Stimulated activated CD8-positive, alpha-beta memory T cell treated with anti-CD3 and anti-CD28 coated beads, Interleukin-7, amount 100 ng/mL, for 24 hours (primary cell): ENCODE measurements at places on chromosomes 3 and 15.

DNA sequence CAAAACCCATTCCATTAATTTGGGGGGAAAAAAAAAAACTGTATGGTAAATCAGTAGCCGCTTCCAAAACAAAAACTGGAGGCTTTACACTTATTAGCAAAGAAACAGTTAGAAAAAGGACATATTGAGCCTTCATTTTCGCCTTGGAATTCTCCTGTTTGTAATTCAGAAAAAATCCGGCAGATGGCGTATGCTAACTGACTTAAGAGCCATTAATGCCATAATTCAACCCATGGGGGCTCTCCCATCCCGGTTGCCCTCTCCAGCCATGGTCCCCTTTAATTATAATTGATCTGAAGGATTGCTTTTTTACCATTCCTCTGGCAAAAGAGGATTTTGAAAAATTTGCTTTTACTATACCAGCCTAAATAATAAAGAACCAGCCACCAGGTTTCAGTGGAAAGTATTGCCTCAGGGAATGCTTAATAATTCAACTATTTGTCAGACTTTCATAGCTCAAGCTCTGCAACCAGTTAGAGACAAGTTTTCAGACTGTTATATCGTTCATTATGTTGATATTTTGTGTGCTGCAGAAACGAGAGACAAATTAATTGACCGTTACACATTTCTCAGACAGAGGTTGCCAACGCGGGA lies 9.4 kb upstream of the RPL24 start:
- DNase-seq: no peak

DNA sequence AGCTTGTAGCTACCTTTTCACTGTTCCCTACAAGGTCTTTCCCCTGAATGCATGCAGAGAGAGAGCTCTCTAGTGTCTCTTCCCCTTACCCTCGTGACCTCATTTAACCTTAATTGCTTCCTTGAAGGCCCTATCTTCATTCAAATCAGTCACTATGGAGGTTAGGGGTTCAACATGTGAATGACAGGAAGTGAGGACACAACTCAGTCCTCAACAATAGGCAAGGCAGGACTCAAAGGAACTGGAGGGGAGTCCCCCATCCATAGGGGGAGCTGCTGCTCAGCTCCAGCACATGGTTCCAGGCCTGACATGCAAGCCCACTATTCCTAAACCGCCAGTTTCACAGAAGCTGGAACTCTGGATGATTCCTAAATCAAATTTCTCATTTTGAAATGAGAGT lies 33.8 kb upstream of the GYG1 start:
- no peak for DNase-seq

GRCh38 chr3:108497271-108497670 lies 13.1 kb downstream of the MYH15 start:
- no peak for DNase-seq

DNA sequence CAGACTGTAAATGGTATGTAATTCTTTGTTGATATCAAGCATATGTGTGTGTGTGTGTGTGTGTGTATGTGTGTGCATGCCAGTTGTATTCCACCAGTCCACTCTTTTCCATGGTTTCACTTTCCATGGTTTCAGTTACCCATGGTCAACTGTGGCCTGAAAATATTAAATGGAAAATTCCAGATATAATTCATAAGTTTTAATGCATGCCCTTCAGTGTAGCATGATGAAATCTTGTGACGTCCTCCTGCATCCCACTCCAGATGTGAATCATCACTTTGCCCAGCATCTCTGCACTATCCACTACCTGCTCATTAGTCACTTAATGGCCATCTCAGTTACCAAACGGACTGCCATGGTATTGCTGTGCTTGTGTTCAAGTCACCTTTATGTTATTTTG lies 215.9 kb downstream of the GBE1 start:
- no peak for DNase-seq

DNA sequence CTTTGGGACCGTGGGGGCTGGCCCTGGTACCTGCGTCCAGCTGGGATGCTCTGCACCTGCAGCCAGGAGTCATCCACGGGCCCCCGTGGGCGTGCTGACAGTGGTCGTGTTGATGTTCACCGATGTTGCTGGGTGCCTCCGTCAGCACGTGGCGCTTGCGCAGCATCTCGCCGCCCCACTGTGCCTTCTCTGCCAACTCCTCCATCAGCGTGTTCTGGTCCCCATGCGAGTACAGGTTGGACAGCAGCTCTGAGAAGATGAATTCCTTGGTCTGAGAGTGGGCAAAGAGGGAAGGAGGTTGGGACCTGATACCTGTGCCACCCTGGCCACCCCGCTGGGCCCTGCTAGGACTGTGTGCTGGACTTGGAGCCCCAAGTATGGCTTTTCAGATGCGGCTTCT lies 61.4 kb downstream of the ADAMTS7 start:
- DNase-seq: no peak

GRCh38 chr3:150741497-150742140 lies 21.4 kb downstream of the SIAH2 start:
- DNase-seq: no peak

DNA sequence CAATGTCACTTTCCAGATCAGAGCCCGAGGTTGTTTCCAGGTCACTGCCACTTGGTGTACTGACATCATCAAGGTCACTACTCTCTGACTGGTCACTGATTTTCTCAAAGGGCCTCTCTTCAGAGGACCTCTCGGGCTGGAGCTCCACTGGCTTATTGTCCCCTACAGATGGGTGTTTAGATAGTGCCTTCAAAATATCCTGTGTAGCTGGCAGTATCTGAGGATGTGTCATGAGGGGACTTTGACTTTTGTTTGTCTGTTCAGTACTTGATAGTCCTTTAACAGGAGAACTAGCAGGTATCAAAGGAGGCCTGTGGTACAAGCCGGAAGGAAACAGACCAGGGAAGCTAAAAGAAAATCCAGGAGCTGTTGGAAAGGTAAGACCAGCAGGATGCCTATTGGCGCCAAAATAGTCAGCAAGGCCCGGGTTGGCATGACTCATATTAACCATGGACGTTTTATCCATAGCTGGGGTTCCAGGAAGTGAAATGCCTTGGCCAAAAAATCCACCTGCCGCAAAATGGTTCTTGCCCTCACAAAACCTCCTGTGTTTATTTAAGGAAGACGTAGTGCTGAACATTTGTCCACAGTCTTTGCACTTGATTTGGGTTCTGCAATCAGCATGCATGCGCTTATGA lies 547.3 kb downstream of the MECOM start:
- DNase-seq: no peak

DNA sequence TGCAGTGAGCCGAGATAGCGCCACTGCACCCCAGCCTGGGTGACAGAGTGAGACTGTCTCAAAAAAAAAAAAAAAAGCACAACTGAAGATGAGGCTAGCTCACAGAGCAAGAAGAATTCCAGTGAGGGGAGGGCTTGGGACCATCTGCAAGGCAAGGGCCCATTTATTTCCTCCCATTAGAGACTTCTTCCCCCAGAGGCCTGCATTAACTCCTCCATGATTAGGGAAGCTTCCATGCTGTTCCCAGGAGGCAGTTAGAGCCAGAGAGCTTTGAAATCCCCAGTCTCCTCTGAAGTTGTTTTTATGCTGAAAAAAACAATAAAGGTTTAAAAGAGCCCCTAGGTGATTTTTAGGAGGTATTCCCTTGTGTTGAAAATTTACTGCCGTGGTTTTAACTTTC lies 54.3 kb upstream of the ADCY5 start:
- DNase-seq: no peak

DNA sequence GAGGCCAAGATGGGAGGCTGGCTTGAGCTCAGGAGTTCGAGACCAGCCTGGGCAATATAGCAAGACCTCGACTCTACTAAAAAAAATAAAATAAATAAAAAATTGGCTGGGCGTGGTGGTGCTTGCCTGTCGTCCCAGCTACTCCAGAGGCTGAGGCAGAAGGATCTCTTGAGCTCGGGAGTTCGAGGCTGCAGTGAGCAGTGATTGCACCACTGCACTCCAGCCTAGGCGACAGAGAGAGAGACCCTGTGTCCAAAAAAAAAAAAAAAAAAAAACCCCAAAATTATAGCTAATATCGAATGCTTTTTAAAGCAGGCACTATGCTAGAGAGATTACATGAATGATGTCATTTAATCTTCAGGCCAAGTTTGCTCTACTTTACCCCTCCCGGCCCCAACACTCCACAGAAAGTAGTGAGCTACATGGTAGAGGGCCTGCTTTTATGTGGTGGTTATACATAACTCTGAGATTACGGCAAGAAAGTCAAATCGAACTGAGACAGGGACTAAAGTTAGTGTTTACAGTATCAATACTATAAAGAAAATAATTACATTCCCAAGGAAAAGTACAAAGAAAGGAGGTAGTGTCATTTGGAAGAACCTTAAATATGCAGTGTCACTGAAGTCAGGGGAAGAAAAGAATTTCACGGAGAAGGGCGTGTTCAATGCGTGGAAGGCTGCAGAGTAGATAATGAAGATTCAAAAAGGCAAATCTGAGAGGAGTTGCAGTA lies 1.1 kb downstream of the ADPGK start:
- no peak for DNase-seq

DNA sequence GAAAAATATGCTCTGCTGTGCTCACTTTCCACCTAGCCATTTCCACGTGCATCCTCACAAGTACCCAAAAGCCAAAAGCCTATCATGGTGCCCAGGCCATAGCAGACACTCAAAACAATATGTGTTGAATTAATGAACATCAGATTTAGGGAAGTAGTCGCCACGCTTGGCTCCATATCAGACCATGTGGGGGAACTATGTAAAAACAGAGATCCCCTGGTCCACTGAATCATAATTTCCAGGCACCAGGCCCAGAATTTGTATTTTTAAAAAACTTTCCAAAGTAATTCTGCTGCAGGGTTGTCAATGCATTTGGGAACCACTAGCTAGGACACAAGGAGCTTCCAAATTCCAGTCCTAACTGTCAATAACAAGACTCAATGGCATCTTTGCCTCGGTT lies 77.3 kb downstream of the CNTN3 start:
- DNase-seq: no peak

DNA sequence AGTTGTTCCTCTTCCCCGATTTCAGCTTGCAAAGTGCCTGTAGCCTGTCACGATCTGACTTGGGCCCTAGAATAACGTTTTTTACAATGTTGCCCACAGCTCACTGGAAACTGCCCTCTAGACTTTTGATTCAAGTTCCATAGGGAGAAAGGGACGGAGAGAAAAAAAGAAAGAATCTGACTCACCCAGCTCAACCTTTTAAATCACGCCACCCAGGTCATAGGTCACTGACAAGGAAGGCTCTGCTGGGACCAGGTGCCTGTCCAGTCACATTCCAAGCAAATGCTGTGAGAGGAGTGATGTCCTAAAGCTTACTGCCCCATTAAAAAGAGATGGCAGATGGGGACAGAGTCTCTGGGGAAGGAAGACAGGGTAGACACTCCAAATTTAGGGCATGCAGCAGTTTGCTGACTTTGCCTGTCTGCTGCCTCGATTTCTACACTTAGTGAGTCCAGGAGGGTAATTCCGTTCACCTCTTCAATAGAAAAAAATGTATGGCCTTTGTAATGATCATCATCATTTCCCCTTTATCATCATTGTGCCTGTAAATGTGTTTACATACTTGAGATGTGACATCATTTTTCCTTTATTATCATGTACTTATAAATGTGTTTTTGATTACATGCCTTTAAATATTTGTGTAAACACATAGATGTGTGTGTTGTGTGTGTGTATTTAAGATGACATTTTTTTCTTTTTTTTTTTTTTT lies 8.4 kb upstream of the MYO1E start:
- DNase-seq: no peak

DNA sequence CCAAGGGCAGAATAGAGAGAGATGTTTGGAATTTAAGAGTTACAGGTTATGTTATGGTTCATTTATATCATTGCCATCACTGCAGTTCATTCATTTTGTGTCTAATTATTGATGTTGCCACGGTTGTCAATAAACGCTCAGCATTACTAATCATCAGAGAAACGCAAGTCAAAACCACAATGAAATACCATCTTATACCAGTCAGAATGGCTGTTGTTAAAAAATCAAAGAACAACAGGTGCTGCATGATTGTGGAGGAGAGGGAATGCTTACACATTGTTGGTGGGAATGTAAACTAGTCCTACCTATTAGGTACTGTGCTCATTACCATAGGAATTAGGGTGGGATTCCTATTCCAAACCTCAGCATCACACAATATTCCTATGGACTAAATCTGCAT lies 350.5 kb downstream of the TIGIT start:
- no peak for DNase-seq

GRCh38 chr3:65635657-65636056 lies 403.1 kb downstream of the MAGI1 start:
- no peak for DNase-seq
